ENCODE measurements at places on chromosomes 2 and 18. TPM values are rescaled to one million over a fixed set of nuclear protein-coding genes. Genes with fewer than 3 reads are reported as not detected.
A peak's percentile ranks its signal among the peaks of the same experiment; 100 is the strongest.

The MALL gene
- 56.7 TPM for total RNA-seq

GRCh38 chr18:26190506-26190905, 35.7 kb upstream of the TAF4B start:
- no peaks in the 10 kb centered on the region for H3K36me3 ChIP-seq
- H3K4me3 ChIP-seq = no peak overlapping the region
- no peaks in the 10 kb centered on the region for H3K27me3 ChIP-seq
- H3K27ac ChIP-seq = no peak overlapping the region

GRCh38 chr18:23259701-23260681, 124.7 kb downstream of the CABLES1 start:
- no peak for DNase-seq
- H3K4me1 ChIP-seq = peaks cover 36% of the 10 kb centered on the region
- H3K27ac ChIP-seq = peak overlapping the region; percentile 84
- no peaks in the 10 kb centered on the region for H3K27me3 ChIP-seq

DNA sequence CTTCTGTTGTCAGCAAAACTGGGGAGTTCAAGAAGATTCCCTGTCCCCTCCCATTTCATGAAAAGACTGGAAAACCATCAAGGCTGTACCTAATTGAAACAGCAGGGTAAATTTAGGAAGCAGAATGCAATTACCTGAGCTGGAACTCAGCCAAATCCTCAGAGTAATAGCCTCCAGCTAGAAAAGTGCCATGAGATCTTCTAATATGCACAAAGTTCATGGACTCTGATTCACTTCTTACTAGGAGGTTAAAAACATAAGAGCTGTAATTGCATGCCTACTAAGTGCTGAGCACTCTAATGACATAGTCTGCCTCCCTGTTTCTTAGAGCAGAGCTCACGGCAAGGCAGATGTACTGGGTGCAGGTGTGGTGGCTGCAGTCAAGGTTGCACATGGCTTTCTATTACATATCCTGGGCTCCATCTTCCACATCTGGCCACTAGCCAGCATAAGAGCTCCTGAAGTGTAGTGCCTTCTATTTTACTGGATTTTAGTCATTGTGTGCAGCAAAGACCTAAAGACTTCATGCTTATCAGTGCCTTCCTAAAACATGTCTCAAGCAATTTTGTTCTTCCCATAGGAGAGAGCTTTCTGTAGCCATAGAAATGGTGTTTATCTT, 341.7 kb downstream of the PTPRM start:
- no peaks in the 10 kb centered on the region for H3K27me3 ChIP-seq
- no peak overlapping the region for H3K27ac ChIP-seq
- no peak for DNase-seq
- H3K36me3 ChIP-seq = no peaks in the 10 kb centered on the region

DNA sequence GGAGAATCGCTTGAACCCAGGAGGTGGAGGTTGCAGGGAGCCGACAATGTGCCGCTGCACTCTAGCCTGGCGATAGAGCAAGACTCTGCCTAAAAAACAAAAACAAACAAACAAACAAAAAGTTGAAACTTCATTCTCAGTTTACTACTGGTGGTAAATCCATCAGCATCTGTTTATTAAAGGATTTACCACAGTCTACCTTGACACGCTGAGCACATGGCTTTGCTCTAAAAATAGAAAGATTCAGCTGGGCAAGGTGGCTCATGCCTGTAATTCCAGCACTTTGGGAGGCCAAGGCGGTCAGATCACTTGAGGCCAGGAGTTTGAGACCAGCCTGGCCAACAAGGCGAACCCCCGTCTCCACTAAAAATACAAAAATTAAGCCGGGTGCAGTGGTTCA, 201.3 kb downstream of the TGIF1 start:
- no peak overlapping the region for H3K4me3 ChIP-seq
- H3K27me3 ChIP-seq = no peaks in the 10 kb centered on the region
- H3K36me3 ChIP-seq = no peaks in the 10 kb centered on the region
- H3K4me1 ChIP-seq = no peaks in the 10 kb centered on the region
- no peak overlapping the region for H3K27ac ChIP-seq

- H3K4me1 ChIP-seq = peaks cover 27% of the 10 kb centered on the region
- no peak overlapping the region for H3K4me3 ChIP-seq
- H3K27ac ChIP-seq = no peak overlapping the region
- peak; percentile 88 for DNase-seq
- H3K36me3 ChIP-seq = no peaks in the 10 kb centered on the region
- no peaks in the 10 kb centered on the region for H3K27me3 ChIP-seq
Observed at GRCh38 chr2:239468491-239469105, 67.8 kb upstream of the HDAC4 start.

DNA sequence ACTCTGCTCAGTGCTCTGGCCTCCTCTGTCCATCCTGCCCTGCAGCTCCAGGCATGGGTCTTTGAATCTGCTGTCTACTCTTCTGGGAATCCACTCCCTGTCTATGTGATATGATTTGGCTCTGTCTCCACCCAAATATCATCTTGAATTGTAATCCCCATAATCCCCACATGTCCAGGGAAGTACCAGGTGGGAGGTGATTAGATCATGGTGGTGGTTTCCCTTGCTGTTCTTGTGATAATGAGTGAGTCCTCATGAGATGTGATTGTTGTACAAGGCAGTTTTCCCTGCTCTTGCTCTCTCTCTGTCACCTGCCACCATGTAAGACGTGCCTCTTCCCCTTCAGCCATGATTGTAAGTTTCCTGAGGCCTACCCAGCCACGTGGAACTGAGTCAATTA, 881.8 kb upstream of the ID2 start:
- no peaks in the 10 kb centered on the region for H3K4me1 ChIP-seq
- H3K4me3 ChIP-seq = no peak overlapping the region
- no peak overlapping the region for H3K27ac ChIP-seq
- DNase-seq = no peak
- no peaks in the 10 kb centered on the region for H3K27me3 ChIP-seq
- H3K36me3 ChIP-seq = no peaks in the 10 kb centered on the region

- no peak for DNase-seq
- no peaks in the 10 kb centered on the region for H3K36me3 ChIP-seq
- H3K27ac ChIP-seq = no peak overlapping the region
- H3K4me3 ChIP-seq = no peak overlapping the region
- no peaks in the 10 kb centered on the region for H3K4me1 ChIP-seq
- H3K27me3 ChIP-seq = no peaks in the 10 kb centered on the region
Observed at GRCh38 chr2:178796079-178796677, 11.0 kb downstream of the TTN start.

GRCh38 chr2:219403861-219404260, 14.3 kb upstream of the DES start:
- H3K36me3 ChIP-seq = no peaks in the 10 kb centered on the region
- H3K27ac ChIP-seq = peak overlapping the region; percentile 59
- no peaks in the 10 kb centered on the region for H3K4me1 ChIP-seq
- no peaks in the 10 kb centered on the region for H3K27me3 ChIP-seq
- H3K4me3 ChIP-seq = no peak overlapping the region

- peaks cover 10% of the 10 kb centered on the region for H3K4me1 ChIP-seq
- no peaks in the 10 kb centered on the region for H3K27me3 ChIP-seq
- no peaks in the 10 kb centered on the region for H3K36me3 ChIP-seq
- H3K27ac ChIP-seq = no peak overlapping the region
- no peak for DNase-seq
Observed at GRCh38 chr2:10001586-10001985, 41.8 kb upstream of the KLF11 start.

The FOXI3 gene
- total RNA-seq = not detected

The ANKRD62 gene
- 1.2 TPM for total RNA-seq

- DNase-seq = no peak
- H3K4me1 ChIP-seq = peaks cover 12% of the 10 kb centered on the region
- H3K4me3 ChIP-seq = no peak overlapping the region
- H3K27ac ChIP-seq = no peak overlapping the region
- peaks cover 12% of the 10 kb centered on the region for H3K36me3 ChIP-seq
Observed at GRCh38 chr2:19351899-19352697, 6.3 kb downstream of the OSR1 start.

DNA sequence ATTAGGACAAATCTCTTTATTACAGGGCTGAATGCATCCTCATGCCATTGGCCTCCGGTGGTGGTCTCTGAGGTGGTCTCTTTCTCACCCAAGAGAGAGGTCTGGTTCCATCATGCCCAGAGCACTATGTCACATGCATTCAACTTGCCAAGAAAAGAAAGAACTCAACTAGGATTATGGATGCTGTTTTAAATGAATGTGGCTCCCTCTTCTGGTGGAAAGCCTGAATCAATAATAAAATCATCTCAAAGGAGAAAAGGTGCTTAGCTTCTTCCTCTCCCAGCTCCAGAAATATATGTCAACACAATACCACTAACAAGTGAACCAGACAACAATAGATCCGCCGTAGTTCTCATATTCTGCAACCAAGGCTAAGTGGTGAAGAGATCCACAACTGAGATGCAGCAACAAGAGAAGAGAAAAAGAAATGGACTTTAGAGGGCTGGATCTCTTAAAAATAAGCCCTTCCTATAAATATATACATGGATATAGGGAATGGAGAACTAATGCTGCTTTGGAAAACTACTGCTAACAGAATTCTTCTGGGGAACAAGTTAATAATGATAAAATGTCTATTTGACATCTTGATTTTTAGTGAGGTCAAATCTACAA, 396.8 kb downstream of the NCKAP5 start:
- H3K36me3 ChIP-seq = no peaks in the 10 kb centered on the region
- no peak overlapping the region for H3K27ac ChIP-seq
- no peak overlapping the region for H3K4me3 ChIP-seq
- no peaks in the 10 kb centered on the region for H3K27me3 ChIP-seq

The HOXD12 gene
- total RNA-seq = 1.7 TPM

GRCh38 chr2:46980366-46980765, 64.8 kb upstream of the MCFD2 start:
- no peaks in the 10 kb centered on the region for H3K27me3 ChIP-seq
- H3K27ac ChIP-seq = no peak overlapping the region
- H3K4me3 ChIP-seq = no peak overlapping the region
- H3K36me3 ChIP-seq = peaks cover 21% of the 10 kb centered on the region
- no peak for DNase-seq
- H3K4me1 ChIP-seq = peaks cover 27% of the 10 kb centered on the region

The UGT1A10 gene
- not detected for total RNA-seq

DNA sequence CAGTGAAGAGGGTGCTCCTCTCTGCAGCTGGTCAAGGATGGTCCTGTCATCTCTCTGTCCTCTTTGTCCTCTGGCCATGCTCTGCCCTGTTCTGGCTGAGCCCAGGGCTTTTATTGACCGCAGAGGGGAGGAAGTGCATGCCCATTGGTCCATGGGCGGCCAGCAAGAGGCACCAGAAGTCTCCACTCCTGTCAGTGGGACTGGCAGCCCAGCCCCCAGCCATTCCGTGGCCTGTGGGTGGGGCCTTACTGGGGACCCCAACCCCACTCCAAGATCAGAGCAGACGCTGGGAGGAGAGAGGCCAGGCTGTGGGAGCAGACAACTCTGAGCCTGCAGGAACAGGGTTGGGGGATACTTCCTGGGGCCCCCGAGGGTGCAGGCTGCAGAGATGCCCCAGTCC, 156.9 kb downstream of the CTNNA2 start:
- no peak for DNase-seq
- no peaks in the 10 kb centered on the region for H3K27me3 ChIP-seq
- no peaks in the 10 kb centered on the region for H3K36me3 ChIP-seq
- H3K4me1 ChIP-seq = no peaks in the 10 kb centered on the region

GRCh38 chr2:85288244-85288725, 39.5 kb downstream of the TGOLN2 start:
- no peak for DNase-seq
- no peak overlapping the region for H3K27ac ChIP-seq
- no peaks in the 10 kb centered on the region for H3K36me3 ChIP-seq

- H3K27ac ChIP-seq = no peak overlapping the region
- H3K4me3 ChIP-seq = no peak overlapping the region
- H3K27me3 ChIP-seq = no peaks in the 10 kb centered on the region
- H3K4me1 ChIP-seq = peaks cover 14% of the 10 kb centered on the region
Observed at GRCh38 chr2:232229911-232230310, 148.6 kb upstream of the ALPP start.

The KCNIP3 gene
- 27.5 TPM for total RNA-seq

DNA sequence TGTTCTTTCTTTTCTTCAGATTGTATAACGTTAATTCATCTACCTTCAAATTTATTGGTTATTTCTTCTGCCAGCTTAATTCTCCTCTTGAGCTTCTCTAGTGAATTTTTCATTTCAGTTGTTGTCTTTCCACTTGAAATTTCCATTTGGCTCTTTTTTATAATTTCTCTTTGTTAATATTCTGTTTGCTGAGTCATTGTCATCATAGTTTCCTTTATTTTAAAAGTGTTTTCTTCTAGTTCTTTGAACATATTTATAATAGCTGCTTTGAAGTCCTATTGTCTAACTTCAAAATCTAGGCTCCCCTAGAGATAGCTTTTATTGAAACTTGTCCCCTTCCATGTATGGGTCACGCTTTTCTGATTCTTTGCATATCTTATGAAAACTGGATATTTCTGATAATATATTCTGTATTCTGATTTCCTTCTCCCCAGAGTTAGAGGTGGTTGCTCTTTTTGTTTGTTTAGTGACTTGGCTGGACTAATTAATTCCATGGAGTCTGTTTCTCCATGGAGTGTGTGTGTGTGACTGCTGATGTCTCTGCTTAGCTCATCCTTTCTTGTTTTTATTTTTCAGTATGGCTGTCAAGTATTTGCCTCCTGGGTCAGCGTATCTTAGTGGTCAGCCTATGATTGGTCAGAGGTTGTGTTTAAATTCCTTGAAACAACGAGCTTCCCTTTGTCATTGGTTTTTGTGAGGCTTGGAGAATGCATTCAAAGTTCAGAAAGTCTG, 47.6 kb downstream of the DIS3L2 start:
- no peaks in the 10 kb centered on the region for H3K27me3 ChIP-seq
- no peak overlapping the region for H3K27ac ChIP-seq
- no peak overlapping the region for H3K4me3 ChIP-seq

DNA sequence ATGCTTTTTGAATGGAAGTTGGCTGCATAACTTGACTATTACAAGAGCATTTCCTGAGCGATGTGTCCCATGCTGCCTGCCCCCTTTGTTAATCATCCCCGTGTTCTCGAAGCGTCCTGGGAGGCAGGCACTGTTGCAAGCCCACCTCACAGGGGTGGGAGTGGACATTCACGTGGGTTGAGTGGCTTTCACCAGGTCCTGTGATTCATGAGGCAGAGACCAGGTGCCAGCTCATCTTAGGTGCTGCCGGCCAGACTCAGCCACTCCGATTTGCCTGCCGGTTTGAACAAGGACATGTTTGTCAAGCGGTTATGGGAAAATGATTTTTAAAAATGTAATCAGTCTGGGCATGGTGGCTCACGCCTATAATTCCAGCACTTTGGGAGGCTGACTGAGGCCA, 112.5 kb downstream of the ZNF532 start:
- peaks cover 31% of the 10 kb centered on the region for H3K36me3 ChIP-seq
- no peak overlapping the region for H3K27ac ChIP-seq
- DNase-seq = no peak

All from vagina (tissue), 2 donors.